SJCRH30 (cell line): ENCODE measurements at places on chromosomes 7 and 10.
A peak's percentile ranks its signal among the peaks of the same experiment; 100 is the strongest.

- DNase-seq, result no peak
Measured at GRCh38 chr10:11183015-11183414, 165.3 kb downstream of the CELF2 start.

DNA sequence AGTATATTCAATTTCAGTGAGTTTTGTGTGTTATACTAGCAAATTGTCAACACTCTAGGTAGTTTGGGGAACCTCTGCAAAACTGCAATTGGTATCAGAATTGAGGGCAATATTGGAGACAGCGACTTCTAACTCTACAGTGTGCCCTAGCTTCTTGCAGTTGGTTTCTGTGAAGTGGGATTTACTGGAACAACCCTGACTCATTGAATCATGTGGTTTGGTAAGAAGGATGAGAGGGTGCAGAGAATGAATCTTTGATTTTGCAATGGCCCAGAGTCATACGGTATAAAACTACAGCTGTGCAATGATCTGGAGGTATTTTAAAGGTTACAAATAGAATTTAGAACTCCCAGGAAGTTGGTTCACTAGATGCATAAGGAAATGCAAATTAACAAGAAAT is 129.1 kb upstream of the PPP1R3A start:
- DNase-seq, result peak; percentile 51

GRCh38 chr10:70695241-70696030 is 23.1 kb downstream of the ADAMTS14 start:
- no peak for DNase-seq

- DNase-seq, result no peak
Measured at GRCh38 chr7:90877201-90877600, 281.1 kb downstream of the CDK14 start.

DNA sequence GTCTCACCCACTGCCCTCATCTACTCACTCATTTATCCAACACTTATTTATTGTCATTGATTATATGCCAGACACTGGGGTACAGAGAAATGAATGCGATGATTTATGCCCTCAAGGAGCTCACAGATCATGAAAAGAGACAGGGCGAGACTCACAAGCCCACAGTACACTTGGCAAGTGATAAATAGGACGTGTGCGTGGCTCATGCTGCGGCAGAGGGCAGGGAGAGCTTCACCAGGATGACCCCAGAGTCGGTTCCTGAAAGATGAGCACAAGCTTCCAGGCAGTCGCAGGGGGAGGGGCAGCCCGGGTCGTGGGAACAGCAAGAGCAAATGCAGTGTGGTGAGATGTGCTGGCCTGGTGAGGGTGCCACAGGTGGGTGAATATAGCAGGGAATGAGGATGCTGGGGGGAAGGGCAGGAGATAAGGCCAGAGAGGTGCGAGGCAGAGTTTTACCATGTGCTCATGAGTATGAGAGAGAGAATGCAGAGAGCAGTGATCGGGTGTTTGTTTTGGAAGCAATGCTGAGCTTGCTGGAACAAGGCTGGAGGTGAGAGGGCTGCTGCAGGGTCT is 70.9 kb downstream of the ATXN7L1 start:
- no peak for DNase-seq

GRCh38 chr7:34207810-34208209 is 302.5 kb downstream of the BMPER start:
- DNase-seq, result no peak
